ENCODE measurements at places on chromosomes 3 and 15.

DNA sequence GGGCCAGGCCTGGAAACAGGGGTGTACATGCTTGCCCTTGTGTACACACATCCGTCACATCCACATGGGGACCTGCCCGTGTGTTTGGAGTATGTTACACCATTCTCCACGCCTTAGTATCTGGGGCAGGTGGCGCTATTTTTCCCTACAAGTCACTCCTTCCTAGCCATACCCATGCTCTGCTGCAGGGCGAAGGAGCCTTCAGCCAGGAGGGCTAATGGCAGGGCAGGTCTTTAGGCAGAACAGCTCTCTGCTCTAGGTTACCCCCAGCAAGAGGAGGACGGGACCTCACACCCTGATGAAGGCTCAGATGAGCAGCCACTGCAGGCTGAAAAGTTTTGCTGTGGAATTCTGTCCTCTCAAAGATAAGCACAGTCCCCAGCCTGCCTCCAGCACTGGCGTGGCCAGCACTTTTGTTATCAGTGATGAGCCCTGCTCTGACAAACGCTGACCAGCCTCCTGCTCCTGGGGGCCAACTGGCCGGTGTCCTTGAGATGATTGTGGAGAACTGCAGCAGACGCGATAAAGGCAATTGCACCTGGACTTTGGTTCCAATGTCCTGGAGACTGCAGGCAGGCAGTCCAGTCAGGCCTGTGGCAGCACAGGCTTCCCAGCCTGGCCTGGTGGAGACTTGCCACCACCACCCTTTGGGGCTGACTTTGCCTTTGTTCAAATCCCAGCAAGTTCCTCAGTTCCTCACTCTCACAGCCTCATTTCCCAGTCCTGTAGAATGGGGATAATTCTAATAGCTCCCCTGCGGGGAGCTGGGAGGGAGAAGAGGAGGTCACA is 19.8 kb upstream of the PIGZ start:
- DNase-seq, result no peak

GRCh38 chr3:105039004-105039403 is 327.7 kb upstream of the ALCAM start:
- no peak for DNase-seq

- no peak for DNase-seq
These were observed 9.9 kb upstream of the BRPF1 start for GRCh38 chr3:9721700-9722060.

GRCh38 chr3:64756398-64756986 is 68.7 kb upstream of the ADAMTS9 start:
- DNase-seq, result no peak

GRCh38 chr15:85941186-85941855 is 138.3 kb upstream of the AGBL1 start:
- no peak for DNase-seq

- no peak for DNase-seq
These were observed 31.7 kb upstream of the MNS1 start for GRCh38 chr15:56496635-56497034.

- DNase-seq, result no peak
These were observed 9.5 kb downstream of the MTHFS start for GRCh38 chr15:79887054-79887930.

- DNase-seq, result no peak
These were observed 35.8 kb downstream of the ZNF710 start for GRCh38 chr15:90036806-90037510.

DNA sequence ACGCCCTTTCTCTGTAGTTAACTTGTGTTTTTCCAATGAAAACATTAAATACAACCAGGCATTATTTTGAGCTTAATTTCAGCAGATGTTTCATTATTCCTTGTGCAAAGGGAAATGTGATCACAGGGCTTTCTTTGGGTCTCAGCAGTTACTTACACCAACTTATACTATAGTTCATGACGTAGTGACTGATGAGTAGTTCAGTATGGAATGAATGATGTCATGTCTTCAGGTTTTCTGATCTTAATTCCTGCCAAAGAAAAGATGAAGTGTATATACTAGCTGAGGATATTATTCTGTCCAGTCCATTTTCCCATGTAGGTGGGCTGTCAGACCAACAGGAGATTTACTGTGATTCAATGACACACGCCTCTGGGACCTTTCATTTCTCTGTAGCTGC is 61.3 kb downstream of the MYRIP start:
- DNase-seq, result no peak

- peak; percentile 19 for DNase-seq
These were observed 103.0 kb upstream of the ARHGEF26 start for GRCh38 chr3:154018100-154018696.

All from T-helper 9 cell (primary cell).